Stimulated activated CD8-positive, alpha-beta memory T cell treated with anti-CD3 and anti-CD28 coated beads, Interleukin-2, amount 100 ng/mL, for 1 hour (primary cell): ENCODE measurements at places on chromosomes 1 and 21.

GRCh38 chr1:212974711-212975110 is 24.4 kb downstream of the VASH2 start:
- DNase-seq = no peak

GRCh38 chr1:160862203-160863060 is at the start of gene CD244:
Gene CD244 (minus strand): TSS chr1:160862887. CDS start chr1:160862677, 210 bp downstream.
- DNase-seq = peak; percentile 47

GRCh38 chr1:93635614-93636543 is 45.8 kb downstream of the BCAR3 start:
- DNase-seq = no peak

DNA sequence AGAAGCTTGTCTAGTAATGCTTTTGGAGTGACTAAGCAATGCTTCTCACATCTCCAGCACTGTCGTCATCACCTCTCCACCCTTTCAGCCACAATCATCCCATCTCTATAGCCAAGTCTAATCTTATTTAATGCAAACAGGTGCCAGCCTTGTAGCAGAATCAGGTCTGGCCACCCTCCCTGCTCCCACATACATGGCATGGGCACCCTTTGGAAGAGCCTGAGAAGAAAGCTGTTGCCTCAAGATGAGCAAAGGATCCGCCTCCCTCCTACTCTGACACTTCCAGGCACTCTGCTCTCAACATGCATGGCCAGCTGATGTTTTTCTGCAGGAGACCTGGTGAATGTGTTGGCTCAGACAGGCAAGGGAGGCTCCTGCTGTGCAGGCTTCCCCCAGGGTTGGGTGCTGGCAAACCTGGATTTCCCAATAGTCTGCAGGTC is 113.1 kb upstream of the GRIK3 start:
- DNase-seq = no peak

DNA sequence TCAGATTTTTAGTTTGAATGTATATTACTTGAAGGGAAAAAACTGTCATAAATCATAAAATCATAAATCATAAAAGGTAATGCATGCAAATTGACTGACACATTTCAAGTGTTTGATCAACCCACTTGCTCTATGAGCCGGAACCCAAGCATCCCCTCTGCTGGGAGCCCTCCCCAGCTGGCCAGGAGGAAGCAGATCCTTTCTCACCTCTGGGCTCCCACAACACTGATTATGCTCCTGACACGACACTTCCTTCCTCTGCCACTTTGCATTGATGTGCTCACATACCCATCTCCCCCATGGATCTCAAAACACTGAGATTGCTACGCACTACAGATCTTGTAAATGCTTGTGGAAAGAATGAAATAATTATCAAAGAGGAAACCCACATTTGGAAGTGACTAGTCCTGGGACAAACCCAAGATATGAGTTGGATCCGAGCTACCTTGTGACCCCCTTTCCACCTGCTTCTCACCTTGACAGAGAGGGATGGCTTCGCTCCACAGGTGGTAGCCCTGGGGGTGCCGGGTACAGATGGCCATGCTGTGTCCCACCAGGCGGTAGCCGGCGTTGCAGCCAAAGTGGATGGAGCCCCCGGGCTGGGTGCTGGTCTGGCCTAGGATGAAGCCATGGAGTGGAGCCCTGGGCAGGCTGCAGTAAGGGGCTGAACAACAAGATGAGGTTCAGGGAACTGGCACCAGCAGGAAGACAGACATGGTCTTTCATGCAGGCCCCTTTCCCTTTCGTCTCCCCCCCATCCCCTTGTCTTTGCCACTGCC is 104.6 kb downstream of the ZSCAN20 start:
- DNase-seq = no peak

- DNase-seq = no peak
Observed at GRCh38 chr1:89815611-89816010, 5.2 kb upstream of the LRRC8D start.

GRCh38 chr1:246214708-246215509 is 292.2 kb downstream of the SMYD3 start:
- no peak for DNase-seq

DNA sequence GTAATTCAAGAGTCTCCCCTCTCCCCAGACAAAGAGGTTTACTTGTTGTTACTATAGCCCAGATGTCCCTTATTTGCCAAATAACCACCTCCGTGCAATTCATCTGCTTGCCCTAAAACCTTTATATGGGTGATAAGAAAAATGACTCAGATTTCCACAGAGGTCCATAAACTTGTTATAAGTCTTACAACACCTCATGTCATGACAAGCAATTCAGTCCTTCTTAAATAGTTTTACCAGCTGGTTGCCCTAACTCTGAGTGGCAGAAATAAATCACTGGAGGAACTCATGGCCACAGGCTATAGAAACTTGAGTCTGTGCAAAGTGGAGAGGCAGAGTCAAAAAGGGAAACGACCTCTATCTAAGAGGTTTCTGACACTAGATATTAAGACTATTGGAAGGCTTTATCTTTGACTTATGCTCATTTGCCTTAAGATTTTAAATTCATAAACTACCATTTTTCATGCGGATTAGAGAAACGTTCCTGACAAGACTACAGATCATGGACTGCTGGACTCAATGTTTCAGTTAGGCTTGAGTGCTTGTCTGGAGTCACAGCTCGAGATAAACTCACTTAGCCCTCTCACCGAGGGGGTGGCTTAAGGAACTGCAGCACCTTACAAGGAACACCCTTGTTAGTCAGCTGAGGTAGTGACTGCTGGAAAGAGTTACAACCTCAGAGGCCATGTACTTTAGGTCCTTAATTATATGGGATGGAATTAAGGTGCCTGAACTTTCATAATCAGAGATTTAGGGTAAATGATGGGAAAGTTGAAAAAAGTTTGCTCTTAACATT is 662.5 kb upstream of the USP24 start:
- DNase-seq = no peak

GRCh38 chr21:44353191-44353970 is at the start of gene TRPM2:
Gene TRPM2 (plus strand): TSS chr21:44353621. CDS start chr21:44353701, 80 bp downstream.
- peak; percentile 8 for DNase-seq

GRCh38 chr1:114229368-114229767 is 75.7 kb upstream of the SYT6 start:
- no peak for DNase-seq

- DNase-seq = no peak
Observed at GRCh38 chr1:229433364-229434004, 410 bp downstream of the ACTA1 start.

GRCh38 chr1:163583661-163584181 is 262.0 kb downstream of the NUF2 start:
- DNase-seq = no peak

DNA sequence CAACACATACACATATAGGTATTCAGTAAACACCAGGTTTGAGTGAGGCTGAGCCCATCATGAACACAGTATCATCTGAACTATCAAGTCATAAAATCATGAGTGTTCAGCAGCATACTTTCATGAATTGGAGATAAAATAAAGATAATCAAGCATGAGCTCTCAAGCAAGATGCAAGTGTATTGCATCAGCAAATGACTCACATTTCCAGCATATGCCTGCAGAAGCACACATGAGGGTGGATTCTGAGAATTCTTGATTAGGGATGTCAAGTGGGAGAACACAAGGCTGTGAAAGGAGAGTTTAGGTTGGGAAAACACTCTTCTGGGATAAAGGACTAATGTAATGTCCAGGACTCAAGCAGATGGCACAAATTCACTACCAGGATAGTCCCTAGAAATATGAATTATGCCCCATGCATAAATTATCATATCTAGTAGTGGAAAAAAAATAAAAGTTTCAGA is 299.2 kb downstream of the SRGAP2C start:
- DNase-seq = no peak

GRCh38 chr1:217418269-217419193 is 212.4 kb downstream of the GPATCH2 start:
- DNase-seq = no peak

- DNase-seq = no peak
Observed at GRCh38 chr1:116179419-116179818, 68.2 kb downstream of the MAB21L3 start.

DNA sequence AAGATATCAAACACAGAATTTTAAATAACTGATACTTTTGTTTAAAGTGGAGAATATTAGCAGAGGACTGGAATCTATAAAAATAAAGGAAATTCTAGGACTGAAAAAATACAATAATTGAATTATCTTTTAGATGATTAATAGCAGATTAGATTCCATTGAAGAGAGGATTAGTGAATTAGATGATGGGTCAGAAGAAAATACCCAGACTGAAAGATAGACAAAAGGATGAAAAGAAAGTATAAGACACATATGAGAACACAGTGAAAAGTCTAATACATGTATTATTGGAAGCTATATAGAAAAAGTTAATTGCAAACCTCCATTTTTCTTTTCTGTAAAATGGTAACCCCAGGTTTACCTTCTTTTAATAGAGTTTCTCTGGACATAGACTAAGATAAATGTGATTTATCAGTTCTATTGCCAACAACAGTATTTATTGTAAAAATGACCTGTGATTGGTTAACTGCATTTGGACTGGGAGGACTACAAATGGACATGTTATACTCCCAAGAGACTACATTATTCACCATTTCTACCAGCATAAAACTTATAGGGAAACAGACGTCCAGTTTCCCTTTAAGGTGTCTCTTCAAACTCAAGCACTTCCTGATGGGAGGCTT is 11.0 kb downstream of the PRKAA2 start:
- DNase-seq = no peak

DNA sequence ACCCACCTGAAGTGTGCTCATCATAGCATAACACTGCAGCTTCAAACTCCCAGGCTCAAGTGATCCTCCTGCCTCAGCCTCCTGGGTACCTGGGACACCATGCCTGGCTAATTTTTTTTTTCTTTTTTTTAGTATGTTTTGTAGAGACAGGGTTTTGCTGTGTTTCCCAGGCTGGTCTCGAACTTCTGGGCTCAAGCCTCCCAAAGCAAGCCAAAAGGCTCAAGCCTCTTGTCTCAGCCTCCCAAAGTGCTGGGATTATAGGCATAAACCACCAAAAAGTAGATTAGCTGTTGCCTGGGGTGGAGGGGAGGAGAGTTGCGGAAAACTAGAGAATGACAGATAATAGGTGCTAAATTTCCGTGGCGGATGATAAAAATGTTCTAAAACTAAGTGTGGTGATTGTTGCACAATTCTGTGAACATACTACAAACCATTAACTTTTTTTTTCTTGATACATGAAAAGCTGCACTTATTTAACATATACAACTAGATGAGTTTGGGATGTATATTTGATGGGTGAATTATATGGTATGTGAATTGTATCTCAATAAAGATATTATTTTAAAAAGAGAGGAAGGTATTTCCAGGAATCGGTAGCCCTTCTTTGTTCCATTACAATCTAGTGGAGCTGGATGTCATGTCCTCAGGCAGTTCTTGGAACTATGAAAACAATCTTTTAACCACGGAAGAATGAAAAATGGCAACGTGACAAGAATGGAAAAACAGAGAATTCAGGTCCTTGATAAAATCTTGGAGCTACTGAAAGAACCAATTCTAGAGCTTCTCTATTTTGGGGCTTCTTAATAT is 27.3 kb upstream of the MED18 start:
- no peak for DNase-seq

DNA sequence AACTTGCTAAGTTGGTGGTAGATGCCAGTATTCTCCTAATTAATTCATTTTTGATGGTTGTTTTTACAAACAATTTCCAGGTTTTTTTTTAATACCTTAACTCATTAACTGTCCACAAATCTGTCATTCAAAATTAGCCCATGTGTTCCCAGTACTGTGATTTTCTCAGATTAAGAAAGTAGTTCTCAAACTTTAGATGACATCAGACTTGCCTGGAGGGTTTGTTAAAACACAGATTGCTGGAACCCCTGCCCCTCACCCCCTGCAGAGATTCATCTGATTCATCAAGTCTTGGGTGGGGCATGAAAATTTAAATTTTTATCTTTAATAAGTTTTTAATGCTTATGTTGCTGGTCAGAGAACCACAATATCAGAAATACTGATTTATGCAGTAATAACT is 130.5 kb downstream of the BACH1 start:
- no peak for DNase-seq

- no peak for DNase-seq
Observed at GRCh38 chr1:183576537-183576936, 13.7 kb downstream of the NCF2 start.

DNA sequence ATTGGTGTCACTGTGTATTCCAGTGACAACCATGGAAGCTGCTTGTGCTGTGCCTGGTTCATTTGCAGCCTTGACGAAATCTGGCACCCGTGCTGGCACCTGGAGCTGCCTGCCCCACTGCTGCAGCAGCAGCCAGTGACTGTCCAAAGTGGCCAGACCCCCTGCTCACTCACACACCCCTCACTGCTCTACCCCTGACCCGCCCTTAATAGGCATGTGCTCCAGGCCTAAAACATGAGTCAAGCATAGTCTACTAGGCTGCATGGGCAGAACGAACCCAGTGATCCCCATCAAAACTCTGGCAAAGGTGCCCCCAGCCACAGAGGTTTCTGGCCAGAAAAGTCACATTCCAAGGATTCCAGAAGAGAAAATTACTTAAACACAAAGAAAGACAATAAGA is 7.7 kb downstream of the PRAMEF1 start:
- no peak for DNase-seq

DNA sequence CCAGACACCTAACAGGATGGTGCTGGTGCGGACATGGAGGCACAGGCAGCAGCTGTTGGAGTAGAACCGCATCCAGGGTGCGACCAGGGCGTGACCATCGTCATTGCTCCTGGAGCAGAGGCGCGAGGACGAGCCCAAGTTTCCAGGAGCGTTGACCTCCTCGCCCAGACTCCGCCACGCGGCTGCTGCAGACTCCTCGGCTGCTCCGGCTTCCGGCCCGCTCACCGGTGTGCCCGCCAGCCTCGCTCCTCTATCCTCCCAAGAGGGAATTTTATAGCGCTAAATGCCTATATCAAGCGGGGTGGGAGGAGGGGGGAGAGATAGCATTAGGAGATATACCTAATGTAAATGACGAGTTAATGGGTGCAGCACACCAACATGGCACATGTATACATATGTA is 5.3 kb upstream of the S100A12 start:
- DNase-seq = no peak

DNA sequence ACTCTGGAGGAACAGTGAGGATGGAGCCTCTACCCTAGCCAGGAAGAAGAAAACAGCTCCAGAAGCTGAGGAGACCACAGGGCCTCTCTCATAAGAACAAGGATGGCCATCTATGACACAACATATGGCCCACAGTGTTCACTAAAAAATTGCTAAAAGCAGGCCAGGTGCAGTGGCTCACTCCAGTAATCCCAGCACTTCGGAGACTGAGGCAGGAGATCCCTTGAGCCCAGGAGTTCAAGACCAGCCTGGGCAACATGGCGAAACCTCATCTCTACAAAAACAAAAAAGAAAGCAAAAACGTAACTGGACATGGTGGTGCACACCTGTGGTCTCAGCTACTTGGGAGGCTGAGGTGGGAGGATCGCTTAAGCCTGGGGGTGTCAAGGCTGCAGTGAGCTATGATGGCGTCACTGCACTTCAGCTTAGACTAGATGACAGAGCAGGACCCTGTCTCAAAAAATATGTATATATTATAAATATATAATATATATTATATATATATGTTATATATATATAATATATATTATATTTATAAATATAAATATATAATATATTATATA is 103.1 kb downstream of the TOMM20 start:
- no peak for DNase-seq

DNA sequence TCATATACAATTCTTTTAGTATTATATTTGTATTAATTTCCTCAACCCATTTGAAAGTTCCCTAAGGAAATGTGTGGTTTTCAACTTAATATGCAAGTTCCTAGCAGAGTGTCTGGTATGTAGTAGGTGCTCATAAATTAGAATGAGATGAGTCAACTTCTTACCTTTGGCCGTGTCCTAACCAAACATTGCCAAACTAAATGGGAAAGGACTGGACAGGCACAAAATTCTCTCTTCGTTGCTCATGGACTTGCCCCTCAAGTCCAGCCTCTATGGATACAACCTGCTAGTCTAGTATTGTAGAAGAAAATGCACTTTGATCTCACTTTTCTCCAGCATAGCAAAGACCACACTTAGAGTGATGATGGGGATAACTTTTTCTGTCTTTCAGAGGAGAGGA is 11.6 kb upstream of the MRPS14 start:
- no peak for DNase-seq
